ENCODE measurements at places on chromosomes 6 and 20. TPM values are rescaled to one million over a fixed set of nuclear protein-coding genes. Genes with fewer than 3 reads are reported as not detected.

DNA sequence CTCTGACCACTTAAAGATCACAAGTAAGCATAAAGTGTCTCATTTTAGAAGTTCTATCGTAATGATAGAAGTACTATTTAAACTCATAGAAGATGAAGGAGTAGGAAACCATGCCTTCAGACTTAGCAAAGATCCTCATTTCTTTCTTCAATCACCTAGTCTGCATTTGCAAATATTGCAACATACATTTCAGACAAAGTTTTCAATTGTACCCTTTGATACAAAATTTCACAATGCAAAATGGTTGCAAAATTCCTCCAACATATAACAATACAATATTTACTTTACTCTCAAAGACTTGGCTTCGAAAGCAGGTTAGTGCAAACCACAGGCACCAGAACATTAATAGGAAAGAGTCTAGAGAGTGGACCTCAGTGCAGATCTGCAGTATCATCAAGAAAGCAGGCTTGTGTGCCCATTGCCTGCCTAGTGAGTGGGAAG, 16.1 kb upstream of the ROS1 start:
- no peak for DNase-seq

- no peak for DNase-seq
These were observed 90.5 kb downstream of the BANF2 start for GRCh38 chr20:17790296-17790695.

GRCh38 chr6:32609391-32609730, 19.7 kb upstream of the HLA-DRB1 start:
- DNase-seq = no peak

DNA sequence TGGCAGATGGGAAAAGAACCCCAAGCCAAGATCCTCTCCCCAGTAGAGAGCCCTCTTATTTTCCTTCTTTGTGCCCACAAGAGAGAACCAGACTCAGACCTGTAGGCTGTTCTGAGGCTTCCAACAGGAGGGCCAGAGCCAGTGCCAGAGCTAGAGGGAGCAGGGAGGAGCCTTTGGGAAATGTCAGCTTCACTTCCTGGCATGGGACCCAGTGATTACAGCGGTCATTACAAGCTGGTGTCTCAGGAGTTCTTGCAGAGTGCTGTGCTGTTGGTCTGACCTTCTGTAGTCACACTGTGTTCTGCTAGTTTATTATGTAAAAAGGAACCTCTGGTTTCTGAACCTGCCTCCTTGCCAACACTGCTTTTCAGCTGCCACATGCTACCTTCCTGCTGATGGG, 38.9 kb downstream of the STK35 start:
- no peak for DNase-seq

- DNase-seq = no peak
These were observed 130.0 kb upstream of the KCNK16 start for GRCh38 chr6:39452306-39453145.

The CD109 gene
- 46.1 TPM for total RNA-seq

The ZMYND8 gene
- total RNA-seq = 50.7 TPM

The DTNBP1 gene
- total RNA-seq = 29.3 TPM

The SNAP25 gene
- 0.69 TPM for total RNA-seq

The PREX1 gene
- 20.0 TPM for total RNA-seq
